HEK293T (cell line): ENCODE measurements at places on chromosomes 7 and 10.

DNA sequence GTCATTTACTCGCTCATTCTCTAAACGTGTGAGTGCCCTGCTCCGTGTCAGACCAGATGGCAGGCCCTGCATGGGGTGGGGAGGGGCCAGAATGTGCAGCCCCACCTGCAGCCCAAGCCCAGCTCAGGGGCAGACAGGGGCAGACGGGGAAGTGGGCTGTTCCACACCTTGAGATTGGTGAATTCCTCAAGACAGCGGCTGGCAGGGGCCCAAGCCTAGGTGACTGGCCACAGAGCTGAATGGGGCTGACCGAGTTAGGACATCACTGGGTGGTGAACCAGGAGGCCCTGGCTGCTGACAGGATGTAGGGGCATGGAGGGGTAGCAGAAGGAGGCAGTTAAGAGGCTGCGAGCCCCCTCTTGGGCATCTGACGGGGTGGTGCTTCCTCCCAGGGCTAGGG is 79.1 kb downstream of the MGMT start:
- DNase-seq, result no peak

DNA sequence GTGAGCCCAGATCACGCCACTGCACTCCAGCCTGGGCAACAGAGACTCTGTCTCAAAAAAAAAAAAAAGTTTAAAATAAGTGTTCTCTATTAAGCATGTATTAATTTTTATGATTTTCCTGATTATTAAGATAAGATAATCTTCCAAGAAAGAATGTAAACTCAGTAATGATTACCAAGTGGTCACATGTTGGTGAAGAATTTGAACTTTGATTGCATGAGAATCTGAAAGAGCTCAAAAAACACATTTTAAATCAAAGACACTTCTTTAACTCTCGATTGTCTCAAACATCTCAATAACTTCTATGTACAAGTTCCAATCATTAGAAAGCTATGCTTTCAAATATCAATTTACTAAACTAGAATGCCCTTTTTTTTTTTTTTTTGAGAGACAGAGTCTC is 33.8 kb downstream of the SNX8 start:
- no peak for DNase-seq

DNA sequence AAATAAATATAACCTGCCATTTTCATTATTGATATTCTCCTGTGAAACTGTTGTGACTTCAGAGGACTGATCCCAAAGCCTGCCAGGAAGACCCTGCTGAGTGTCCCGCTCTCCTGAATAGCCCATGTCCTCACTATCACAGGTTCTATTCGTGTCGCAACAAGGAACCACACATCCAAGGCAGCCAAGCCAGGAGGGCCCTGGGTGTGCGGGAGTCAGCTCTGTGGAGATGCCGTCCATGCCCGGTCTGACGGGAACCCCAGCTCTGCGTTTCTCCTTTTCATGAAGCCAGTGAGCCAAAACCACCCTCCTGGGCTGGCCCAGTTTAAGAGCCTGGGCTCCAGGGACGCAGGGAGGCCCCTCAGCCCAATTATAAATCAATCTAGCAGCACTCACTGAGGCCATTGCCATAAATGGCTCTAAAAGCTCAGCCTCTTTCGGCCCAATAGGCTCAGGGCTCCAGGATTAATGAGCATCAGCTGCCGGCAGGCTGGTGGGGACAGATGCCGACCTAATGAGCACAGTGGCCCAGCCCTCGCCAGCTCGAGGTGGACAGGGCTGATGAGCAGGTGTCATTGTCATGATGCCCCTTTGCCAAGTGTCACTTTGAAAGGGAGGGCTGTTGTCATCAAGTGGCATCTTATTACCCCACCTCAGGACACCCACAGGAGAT is 177.9 kb downstream of the PLXNA4 start:
- no peak for DNase-seq

DNA sequence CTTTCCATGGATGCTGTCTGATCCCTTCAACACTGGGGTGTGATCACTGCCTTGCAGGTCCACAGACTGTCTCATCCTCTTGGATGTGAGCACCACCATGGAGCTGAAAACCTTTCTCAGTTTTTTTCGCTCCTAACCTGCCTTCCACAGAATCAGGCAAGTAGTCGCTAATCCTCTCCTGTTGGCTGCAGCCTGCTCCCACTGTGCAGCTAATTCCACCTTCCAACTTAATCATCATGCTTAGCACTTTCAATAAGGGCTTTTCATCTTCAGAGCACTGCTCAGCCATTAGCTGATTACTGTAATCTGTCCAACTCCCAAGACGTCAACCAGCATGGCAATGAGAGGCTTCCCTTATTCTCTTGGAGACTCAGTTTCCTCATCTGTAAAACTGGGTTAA is 15.1 kb upstream of the CDH23 start:
- no peak for DNase-seq

GRCh38 chr7:157690833-157691585 is 354.2 kb downstream of the DNAJB6 start:
- peak; percentile 69 for DNase-seq

- DNase-seq, result no peak
These were observed 316.6 kb downstream of the KCNMA1 start for GRCh38 chr10:77320971-77321471.

- peak; percentile 98 for DNase-seq
These were observed at the start of gene ADK for GRCh38 chr10:74150990-74151878. TSS of gene ADK (plus strand) at chr10:74151221. CDS start at chr10:74151279, 58 bp downstream.

DNA sequence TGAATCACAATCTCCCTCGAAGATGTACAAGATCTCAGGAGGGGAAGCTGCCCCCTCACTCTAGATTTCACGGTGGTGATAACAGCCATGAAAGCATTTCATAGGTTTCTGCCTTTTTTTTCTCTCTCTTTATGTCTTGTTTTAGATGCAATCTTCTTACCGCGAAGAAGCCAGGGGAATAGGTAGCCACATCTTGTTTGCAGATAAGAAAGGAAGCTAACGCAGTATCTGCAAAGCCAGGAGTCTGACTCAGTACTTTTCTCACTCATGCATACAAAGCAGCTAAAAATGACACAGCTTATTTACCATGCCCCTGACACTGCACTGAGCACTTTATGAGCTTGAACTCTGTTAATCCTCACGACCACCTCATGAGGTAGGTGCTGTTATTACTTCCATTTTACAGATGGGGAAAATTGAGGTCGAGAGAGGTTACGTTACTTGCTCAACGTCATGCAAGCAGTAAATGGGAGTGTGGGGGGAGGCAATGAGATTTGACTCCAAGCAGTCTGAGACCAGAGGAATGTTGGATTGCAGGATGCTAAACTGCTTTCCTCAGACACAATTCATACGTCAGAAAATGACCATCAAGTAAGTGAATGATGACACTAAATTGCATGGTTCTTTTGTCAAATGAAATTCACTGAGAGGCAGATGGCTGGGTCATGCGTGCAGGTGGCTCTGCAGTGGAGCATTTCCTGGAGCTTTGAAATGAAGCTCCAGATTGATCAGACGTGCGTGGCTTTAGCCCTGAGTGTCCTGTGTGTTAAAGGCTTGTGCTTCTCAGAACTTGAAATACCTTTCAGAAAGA is 3.3 kb downstream of the MAP3K8 start:
- no peak for DNase-seq

- no peak for DNase-seq
These were observed 94.6 kb downstream of the DNAJB6 start for GRCh38 chr7:157431173-157431950.

DNA sequence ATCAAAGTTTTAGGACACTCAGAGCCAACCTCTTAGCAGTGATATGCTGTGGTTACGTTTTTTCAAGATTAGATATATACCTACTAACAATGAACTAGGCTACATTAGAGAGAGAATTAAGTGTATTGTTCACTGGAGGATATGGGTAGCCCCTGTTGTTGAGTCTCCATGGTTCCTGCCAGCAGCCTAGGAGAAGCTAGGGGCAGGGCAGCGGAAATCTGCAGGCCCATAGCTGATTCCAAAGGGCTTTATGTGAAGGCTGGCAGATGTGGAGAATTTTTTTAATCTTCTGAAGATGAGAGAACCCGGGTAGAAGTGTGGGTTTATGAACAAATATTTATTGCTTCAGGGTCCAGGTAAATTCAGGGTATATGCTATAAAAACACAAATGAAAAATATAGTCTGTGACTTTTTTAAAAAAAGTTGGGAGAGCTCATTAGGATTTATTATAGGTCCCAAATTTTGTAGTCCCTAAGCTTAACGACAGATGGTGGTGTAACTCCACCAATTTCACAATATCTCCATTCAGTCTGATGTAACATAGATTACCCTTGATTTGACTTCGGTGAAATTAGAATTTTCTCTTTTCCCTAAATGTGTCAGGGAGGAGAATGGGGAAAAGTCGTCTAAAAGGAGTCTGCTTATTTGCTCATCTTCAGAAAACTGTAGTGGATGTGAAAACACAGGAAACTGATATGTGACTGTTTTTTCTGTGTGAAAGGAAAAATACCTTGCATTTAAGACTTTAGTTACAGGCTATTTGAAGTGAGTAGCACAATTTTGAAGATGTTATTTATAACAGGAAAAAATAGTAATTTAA is 163.0 kb upstream of the PPP1R3A start:
- DNase-seq, result peak; percentile 30

DNA sequence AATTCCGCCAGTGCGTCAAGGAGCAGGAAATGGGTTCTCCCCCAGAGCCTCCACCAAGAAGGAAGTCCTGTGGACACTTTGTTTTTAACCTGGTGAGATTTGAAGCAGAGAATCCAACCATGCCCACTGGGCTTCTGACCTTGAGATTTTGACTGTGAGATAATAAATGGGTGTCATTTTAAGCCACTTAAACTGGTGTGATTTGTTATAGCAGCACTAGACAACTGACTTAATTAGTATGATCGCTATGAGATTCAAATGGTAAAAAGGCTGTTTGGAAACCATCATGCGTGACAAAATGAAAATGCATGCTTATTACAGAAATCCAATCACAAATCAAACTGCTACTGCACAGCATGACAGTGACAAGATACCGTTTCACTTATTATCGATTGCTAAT is 98.0 kb downstream of the ADAM12 start:
- no peak for DNase-seq

- no peak for DNase-seq
These were observed 139.4 kb downstream of the GNAT3 start for GRCh38 chr7:80372415-80372814.

GRCh38 chr10:74824900-74825370 is 1.5 kb upstream of the KAT6B start:
- DNase-seq, result no peak

GRCh38 chr7:149444287-149444686 is 16.6 kb downstream of the ZNF777 start:
- DNase-seq, result no peak

- DNase-seq, result no peak
These were observed 380.4 kb upstream of the ZMIZ1 start for GRCh38 chr10:78688230-78688900.

- DNase-seq, result no peak
These were observed 512 bp upstream of the VIM start for GRCh38 chr10:17227367-17228090.

DNA sequence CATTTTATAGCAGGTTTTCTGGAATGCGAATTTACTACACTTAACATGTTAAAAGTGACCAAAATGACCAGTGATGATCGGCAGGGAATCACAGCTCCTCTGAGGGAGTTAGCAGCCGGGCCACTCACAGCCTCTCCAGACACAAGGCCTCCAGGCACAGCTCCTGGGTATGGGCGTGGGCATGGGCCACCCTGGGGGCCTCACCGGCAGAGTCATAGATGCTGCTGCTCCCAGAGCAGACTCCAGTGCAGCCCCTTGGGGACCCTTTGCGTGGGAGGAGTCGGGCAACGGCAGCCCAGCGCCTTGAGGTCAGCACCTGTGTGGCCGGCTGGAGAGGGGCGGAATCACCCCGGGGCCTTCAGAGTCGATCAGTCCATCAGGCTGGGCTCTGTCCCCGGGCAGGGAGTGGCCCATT is 8.6 kb downstream of the KNDC1 start:
- DNase-seq, result no peak

DNA sequence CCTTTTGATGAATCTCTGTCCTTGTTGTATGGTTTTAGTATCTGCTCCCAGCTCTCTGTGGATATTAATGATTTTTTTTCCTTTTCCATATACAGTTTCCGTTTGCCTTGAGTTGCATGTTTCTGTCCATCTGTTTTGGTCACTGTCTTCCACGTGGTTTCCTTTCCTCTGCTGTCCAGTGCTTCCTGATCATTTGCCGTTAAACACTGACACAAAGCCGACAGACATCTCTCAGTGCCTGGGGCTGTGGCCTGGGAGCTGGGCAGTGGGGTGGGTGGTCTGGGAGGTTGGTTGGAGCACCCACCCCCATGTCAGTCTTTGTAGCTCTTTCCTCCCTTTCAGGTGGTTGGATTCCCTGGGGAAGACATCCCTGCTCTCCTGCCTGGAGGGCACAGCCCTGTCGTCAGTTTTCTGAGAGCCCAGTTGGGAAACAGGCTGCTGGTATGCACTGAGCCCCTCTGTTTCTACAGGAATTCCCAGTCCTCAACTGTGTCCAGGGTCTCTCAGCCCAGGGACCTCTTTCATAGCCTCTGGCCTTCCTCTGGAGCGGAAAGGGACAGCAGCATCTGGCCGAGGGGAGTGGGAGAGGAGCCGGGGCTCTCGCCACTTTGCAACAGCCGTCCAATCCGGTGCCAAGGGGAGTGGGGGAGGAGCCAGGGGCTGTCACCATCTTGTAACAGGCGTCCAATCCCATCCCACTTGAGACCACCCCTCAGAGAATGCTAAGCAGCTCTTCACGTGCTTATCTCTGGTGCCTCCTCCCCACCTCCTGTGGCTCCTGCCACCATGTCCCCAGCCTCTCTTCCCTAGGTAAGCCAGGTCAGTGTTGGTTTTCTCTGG is 26.7 kb upstream of the MKI67 start:
- DNase-seq, result no peak

DNA sequence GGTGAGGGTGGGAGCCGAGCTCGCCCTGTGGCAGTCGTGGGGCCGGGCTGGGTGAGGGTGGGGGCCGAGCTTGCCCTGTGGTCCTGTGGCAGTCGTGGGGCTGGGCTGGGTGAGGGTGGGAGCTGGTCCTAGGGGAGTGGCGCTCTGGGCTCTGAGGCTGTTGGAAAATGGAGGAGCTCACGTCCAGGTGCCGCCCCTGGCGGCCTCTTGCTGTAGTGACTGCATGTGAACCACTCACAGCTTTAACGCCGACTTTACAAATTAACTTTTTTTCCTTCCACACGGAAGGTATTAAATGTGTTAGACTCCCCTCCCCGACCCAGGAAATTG is 312.6 kb downstream of the WDR37 start:
- DNase-seq, result peak; percentile 73

DNA sequence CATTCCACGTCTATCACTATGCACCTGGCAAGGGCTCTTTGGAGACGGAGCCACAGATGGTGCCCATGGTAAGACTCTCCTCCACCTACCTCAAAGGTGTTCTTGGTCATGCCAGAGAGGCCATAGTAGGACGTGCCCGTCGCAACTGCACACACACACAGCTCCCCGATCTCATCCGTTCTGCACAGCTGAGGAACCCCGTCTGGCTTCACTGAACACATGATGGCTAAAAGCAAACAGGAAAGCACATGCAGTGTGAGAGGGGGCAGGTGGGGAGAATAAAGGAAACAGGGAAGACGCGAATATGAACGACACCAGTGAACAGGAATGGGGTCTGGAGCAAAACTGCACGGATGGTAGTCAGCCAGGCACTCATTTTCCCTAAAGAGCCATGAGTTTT is 230.9 kb downstream of the ZMYND11 start:
- DNase-seq, result no peak

GRCh38 chr10:43203448-43204041 is 63.3 kb downstream of the RASGEF1A start:
- DNase-seq, result peak; percentile 75

- peak; percentile 99 for DNase-seq
These were observed at the start of gene AGBL3 for GRCh38 chr7:134986363-134987251. TSS of gene AGBL3 (plus strand) at chr7:134986508. CDS start at chr7:134987934, 1,426 bp downstream.

GRCh38 chr7:36202398-36202797 is 49.3 kb downstream of the EEPD1 start:
- DNase-seq, result no peak
